Naive thymus-derived CD8-positive, alpha-beta T cell (primary cell): ENCODE measurements at places on chromosomes 6 and 20.

GRCh38 chr6:134853111-134854055 lies 96.5 kb downstream of the ALDH8A1 start:
- no peak for DNase-seq

- peak; percentile 49 for DNase-seq
These were observed 70.2 kb downstream of the SNX9 start for GRCh38 chr6:157893238-157893637.

GRCh38 chr6:143607974-143608373 lies 69.8 kb upstream of the PHACTR2 start:
- DNase-seq = no peak

- DNase-seq = no peak
These were observed 35.2 kb upstream of the KIF13A start for GRCh38 chr6:18022398-18023231.

- no peak for DNase-seq
These were observed 73.2 kb upstream of the CNKSR3 start for GRCh38 chr6:154583546-154584188.

- no peak for DNase-seq
These were observed 40.4 kb downstream of the SRSF3 start for GRCh38 chr6:36634317-36635108.

GRCh38 chr20:52439375-52439774 lies 247.8 kb upstream of the ZFP64 start:
- no peak for DNase-seq

DNA sequence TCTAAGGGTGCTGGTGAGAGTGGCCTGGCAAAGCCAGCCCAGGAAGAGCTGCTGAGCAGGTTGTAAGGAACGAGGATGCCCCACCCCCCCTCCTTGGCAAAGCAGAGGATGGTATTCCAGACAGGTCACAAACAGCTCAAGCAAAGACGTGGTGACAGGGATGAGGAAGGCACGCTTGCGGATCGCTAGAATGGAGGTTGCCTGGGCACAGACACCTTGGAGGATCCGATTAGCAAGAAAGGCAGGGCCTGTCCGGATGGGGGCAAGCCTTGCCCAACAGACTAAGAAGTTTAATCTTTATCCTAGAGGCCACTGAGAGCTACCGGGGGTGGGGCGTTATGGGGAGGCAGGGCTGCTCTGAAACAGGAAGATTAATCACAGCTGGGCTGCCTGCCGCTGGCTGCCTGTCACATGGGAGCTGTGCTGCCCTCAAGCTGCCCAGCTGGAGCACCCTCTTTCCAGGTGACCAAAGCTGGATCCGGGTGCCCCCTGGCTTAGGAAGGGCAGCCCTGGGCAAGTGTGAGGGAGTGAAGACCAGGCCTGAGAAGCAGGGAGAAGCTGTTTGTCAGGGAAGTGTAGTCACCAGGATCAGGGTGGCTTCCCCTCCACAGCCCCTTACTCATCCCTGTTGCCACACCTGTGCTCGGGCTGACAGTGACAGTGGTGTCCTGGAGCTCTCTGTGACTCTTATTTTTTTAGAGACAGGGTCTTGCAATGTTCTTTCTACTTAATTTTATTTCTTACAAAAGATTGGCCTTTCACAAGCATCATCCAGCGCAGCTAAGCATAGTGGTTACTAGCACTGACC lies 9.1 kb upstream of the MAPK13 start:
- DNase-seq = peak; percentile 15

DNA sequence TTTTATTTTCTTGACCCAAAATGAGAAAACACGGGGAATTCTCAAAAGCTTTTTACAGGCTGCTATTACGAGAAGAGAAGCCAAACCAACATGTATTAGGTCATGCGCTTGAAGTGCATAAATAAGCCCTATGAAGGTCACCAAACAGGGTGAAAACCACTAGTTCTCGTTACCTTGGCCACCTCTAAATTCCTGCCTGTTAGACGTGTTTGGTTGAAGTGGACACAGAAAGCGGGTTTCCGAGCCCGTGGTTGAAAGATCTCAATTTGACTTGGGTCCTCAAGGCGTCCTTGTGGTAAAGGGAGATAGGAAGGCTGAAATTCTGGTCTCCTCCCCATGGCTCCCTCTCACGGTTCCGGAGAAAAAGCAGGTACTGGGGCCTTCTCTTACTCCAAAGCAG lies 6.2 kb downstream of the EYA2 start:
- no peak for DNase-seq

DNA sequence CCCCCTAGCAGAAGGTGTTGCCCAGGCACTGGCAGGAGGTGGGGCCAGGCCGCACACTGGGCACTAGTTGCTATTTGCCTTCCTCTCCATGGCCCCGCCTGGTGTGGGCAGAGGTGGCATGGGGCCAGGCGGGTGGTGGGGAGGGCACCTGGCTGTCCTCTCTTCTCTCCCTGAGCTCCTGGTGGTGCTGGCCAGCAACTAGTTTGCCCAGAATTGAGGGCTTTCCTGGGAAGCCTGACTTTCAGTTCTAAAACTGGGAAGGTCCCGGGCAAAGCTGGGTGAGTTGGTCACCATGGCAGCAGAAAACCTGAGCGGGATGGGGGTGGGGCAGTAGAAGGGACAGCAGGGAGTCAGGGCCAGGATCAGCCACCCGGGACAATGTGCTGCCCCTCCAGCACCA lies 48.2 kb downstream of the RBM38 start:
- no peak for DNase-seq
